ENCODE measurements at places on chromosomes 13 and 19.

DNA sequence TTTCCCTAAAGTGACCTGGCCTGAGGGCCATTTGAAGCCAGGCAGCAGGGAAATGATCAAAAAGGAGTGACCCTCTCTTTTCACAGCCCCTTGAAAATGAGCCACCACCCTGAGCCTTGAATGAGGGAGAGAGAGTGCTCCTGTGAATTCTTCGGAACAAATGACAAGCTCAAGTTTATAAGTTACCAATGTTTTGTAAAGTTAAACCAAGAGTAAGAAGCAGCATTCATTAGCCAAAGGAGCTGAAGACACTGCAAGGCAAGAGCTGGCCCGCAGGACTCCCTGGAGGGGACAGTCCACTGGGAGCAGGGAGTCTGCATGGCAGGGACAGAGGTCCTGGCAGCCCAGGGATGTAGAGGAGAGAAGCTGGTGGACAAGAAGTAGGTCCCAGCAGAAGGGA is 16.7 kb upstream of the CCNP start:
- no peak for DNase-seq

DNA sequence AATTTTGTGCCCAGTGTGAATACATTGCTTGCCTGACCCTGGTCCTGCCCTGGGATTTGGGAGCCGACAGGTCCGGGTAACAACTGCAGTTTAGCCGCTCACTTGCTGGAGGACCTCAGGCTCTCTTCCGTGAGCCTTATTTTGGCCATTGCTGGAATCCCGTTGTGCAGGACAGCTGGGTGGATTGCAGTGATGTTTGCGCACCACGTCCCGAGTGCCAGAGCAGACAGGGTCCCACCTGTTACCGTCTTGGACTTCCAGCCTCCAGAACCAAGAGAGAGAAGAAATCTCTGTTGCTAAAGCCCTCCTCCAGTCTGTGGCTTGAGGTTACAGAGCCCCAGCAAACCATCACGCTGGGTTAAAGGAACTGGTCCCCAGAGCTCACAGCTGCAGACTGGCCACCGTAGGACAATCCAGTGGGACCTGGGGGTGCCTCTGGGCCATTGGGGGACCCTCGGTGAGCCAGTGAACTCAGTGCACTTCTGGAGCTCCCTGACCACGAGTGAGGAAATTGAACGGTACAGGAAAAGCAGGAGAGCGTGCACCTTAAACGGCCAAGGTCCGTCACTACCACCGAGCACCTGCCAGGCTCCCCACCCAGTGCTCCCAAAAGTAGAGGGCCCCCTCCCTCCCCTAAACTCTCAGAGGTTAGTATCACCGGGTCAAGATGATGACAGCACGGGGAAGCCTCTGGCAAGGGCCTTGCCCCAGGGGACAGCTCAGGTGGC is 92.9 kb downstream of the GNG7 start:
- DNase-seq = no peak

DNA sequence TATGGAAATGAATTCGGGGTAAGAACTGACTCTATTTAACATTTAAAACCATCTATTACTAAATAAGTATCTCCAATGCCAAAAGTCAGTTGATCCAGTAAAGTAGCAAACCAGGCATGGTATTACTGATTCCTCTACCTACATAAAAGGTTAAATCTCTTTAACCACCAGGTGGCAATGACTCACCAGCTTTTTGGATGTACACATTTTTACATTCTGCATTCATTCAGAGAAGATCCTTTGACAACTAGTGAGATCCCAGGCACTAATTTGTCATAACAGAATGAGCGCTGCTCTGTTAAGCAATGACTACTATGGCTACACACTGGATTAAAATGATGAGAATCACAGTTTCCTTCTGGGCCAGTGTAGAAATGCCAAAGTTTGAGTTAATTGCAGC is 329.8 kb upstream of the GPC6 start:
- no peak for DNase-seq

- no peak for DNase-seq
Observed at GRCh38 chr19:10642473-10643171, 11.5 kb upstream of the ILF3 start.

DNA sequence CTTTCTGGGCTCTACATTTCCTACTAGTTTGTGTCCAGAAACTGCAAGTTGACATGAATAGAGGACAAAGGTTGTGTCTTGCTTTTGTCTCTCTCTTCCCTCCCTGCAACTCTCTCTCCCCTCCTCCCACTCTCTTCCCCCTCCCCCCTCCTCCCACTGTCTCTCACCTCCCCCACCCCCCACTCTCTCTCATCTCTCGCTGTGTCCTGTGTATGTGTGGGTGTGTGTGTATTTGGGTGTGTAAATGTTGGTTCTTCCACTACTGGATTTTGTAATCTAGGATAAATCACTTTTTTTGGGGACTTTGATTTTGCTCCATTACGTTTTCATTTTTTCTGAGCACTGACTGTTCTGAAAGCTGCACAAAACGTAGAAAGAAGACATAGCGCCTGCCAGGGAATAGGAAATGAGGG is 48.4 kb downstream of the AKAP11 start:
- DNase-seq = no peak

GRCh38 chr19:41274802-41275201 is 10.6 kb downstream of the HNRNPUL1 start:
- DNase-seq = no peak

GRCh38 chr13:76707360-76707759 is 178.8 kb downstream of the KCTD12 start:
- no peak for DNase-seq

DNA sequence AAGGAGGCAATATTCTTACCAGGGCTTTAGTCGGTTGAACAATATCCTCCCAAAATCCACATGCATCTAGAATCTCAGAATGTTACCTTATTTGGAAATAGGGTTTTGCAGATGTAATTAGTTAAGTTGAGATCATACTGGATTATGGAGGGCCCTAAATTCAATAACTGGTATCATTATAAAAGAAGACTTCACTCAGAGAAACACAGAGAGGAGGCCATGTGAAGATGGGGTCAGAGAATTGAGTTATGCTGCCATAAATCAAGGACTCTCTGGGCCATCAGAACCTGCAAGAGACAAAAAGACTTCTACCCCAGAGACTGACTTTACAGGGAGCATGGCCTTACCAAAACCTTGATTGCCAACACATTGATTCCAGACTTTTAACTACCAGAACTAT is 1611.1 kb downstream of the SLITRK5 start:
- no peak for DNase-seq

GRCh38 chr19:38850436-38850975 is 720 bp upstream of the HNRNPL start:
- no peak for DNase-seq
